Tibial nerve (tissue), 4 donors: ENCODE measurements at places on chromosomes 4 and X. TPM values are rescaled to one million over a fixed set of nuclear protein-coding genes. Genes with fewer than 3 reads are reported as not detected.

Gene DUSP9
- not detected for total RNA-seq

Gene INTS6L
- 14.9 TPM for total RNA-seq

Gene TENM3
- 60.5 TPM for total RNA-seq

Gene MTNR1A
- total RNA-seq, result not detected

- H3K27me3 ChIP-seq, result no peaks in the 10 kb centered on the region
- no peaks in the 10 kb centered on the region for H3K4me1 ChIP-seq
- H3K27ac ChIP-seq, result no peak overlapping the region
- H3K36me3 ChIP-seq, result no peaks in the 10 kb centered on the region
Observed at GRCh38 chr4:177376024-177376423, 66.2 kb downstream of the AGA start.

DNA sequence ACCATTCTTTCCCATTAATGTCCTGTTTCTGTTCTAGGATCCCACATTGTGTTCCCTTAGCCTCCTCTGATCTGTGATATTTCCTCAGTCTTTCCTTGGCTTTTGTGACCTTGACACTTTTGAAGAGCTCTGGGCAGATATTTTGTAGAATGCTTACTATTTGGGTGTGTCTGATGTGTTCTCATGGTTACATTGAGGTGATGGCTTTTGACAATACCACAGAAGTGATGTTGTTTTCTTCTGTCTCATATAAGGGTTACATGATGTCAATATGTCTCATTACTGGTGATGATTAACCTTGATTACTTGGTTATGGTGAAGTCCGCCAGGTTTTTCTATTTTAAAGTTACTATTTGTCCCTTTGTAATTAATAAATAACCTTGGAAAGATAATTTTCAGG lies 183.7 kb downstream of the SOWAHB start:
- no peak for DNase-seq
- peak overlapping the region; percentile 89 for H3K27ac ChIP-seq
- H3K4me3 ChIP-seq, result no peak overlapping the region
- H3K27me3 ChIP-seq, result no peaks in the 10 kb centered on the region

GRCh38 chr4:15031993-15032675 lies 29.9 kb downstream of the CPEB2 start:
- H3K4me3 ChIP-seq, result no peak overlapping the region
- DNase-seq, result no peak
- H3K27me3 ChIP-seq, result no peaks in the 10 kb centered on the region
- no peak overlapping the region for H3K27ac ChIP-seq

GRCh38 chrX:134365904-134366303 lies 94.1 kb upstream of the HPRT1 start:
- H3K27me3 ChIP-seq, result peaks cover 4% of the 10 kb centered on the region
- no peaks in the 10 kb centered on the region for H3K36me3 ChIP-seq
- H3K27ac ChIP-seq, result no peak overlapping the region

DNA sequence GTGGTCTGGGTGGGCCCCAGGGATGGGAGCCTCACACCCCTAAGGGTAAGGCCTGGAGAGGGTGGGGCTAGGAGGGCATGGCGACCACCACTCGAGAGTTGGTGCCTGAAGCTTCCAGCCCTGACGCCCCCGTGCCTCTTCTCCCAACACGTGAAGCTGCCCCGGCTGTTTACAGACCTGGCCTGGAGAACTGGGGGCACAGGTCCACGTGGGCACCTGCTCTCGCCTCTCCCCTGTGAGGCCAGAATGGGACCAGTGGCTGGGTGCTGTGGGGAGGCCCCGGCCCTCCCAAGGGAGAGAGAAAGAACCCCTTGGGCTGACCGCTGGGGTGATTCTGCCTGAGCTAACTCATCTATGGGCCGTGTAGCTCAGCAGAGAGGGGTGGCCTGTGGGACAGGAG lies 15.5 kb downstream of the NAT8L start:
- peaks cover 1% of the 10 kb centered on the region for H3K27me3 ChIP-seq
- peaks cover 18% of the 10 kb centered on the region for H3K4me1 ChIP-seq
- no peak overlapping the region for H3K27ac ChIP-seq
- no peaks in the 10 kb centered on the region for H3K36me3 ChIP-seq
- no peak overlapping the region for H3K4me3 ChIP-seq
